ENCODE measurements at places on chromosomes 3 and 15.

DNA sequence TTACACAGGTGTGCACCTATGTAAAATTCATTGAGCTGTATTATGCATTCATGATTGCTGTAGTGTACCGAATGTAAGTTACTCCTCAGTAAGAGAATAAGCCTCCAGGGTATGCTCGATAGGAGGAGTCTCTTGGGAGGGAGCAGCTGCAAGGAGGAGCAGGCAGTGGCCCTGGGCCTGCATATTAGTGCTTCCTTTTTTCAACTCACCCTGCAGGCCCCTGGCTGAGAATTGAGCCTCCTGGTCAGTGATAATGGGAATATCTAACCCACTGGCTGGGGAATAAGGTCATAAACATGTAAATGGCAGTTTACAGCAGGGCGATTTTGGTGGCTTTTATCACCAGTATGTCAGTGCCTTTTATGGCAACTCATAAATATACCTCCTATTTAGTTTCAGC lies 21.7 kb upstream of the SFMBT1 start:
- no peak for DNase-seq

- DNase-seq, result no peak
These were observed 14.4 kb downstream of the TYRO3 start for GRCh38 chr15:41573396-41573795.

- DNase-seq, result no peak
These were observed 452.5 kb downstream of the MCTP2 start for GRCh38 chr15:94683902-94684301.

DNA sequence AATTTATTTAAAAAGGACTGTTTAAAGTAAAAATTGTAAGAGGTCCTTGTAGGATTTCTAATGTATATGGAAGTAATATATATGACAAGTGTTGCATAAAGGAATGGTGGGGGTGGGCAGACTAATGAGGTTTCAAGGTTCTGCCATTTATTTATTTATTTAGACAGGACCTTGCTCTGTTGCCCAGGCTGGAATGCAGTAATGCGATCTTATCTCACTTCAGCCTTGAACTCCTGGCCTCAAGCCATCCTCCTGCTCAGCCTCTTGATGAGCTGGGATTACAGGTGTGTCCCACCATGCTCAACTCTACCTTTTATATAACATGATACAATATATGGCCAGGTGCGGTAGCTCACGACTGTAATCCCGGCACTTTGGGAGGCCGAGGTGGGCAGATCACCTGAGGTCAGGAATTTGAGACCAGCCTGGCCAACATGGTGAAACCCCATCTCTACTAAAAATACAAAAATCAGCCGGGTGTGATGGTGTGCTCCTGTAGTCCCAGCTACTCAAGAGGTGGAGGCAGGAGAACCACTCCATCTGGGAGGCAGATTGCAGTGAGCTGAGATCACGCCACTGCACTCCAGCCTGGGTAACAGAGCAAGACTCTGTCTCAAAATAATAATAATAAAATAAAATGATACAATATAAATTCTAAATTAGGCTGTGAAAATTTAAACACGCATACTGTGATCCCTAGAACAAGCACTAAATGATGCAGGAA lies 33.8 kb upstream of the IGF2BP2 start:
- DNase-seq, result no peak

DNA sequence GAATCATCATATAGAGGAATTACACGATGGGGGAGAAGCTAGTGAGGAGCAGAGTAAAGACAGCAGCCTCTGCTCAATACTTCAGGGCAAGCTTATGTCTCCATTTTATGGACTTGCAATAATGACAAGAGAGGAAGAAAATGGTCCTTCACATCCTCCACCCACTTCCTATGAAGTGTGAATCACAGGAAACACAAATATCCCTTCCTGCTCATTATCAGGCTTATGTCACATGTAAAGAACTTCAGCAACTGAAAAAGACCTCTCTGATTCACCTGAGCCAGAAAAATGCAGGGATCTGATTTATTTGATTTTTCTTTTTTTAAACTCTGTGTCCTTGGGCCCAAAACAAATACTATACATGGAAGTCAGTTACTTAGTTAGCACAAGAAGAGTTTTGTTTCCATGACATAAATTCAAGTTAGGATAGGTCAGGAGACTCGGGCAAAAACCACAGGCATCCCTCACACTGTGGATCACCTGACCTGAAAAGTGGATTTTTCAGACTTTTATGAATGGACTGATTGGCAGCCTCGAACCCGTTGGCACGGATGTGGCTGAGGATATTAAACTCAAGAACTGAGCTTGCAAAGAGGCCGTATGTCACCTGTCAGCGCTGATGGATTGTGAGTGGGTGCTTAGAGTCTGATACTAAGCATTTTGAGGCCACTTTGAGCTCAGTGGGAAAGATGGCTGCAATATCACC lies 620.8 kb upstream of the MDFIC2 start:
- DNase-seq, result peak; percentile 16

GRCh38 chr15:77027111-77027696 lies 32.3 kb downstream of the PSTPIP1 start:
- DNase-seq, result no peak

DNA sequence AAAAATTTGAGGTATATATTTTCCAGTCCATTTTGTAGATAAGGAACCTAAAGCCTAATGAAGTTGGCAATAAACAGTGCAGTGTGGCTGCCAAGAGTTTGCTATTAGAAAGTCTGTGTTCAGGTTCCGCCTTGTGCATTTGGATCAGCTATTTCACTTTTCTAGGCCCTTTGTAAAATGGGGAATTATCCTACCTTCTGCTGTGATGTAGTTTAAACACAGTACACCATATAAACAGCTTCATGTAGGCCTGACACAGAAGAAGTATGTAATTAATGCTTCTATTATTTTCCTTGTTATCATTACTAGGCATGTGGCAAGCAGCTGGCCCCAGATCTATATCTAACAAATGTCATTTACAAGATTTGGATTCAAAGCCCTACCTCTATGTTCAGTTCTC lies 456.3 kb downstream of the GABRG3 start:
- no peak for DNase-seq

- no peak for DNase-seq
These were observed 19.6 kb downstream of the OXNAD1 start for GRCh38 chr3:16284633-16285032.

DNA sequence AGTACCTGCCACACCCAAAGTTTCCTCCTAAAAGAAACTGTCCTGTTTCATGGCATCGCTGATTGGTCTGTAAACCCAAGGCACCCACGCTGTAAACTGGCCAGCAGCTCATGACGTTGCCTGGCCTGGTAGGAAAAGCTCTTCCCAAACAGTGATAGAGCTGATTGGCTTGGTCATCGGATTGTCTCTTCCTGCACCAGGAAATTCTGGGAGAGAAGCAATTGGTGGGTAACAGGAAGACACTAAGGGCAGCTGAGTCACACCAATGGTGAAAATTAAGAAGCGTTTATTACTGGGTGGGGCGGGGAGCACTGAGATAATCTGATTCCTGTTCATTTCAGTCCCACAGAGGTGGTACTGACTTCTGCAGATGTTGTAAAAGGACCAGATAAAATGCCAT lies 31.0 kb downstream of the KLHL6 start:
- DNase-seq, result no peak

GRCh38 chr15:83970295-83970890 lies 265.2 kb upstream of the GOLGA6L4 start:
- DNase-seq, result no peak

- DNase-seq, result no peak
These were observed 14.3 kb downstream of the TOMM70 start for GRCh38 chr3:100386437-100387074.

- no peak for DNase-seq
These were observed 67.5 kb downstream of the DENND4A start for GRCh38 chr15:65724464-65725215.

GRCh38 chr3:142022381-142022780 lies 127.0 kb downstream of the TFDP2 start:
- DNase-seq, result peak; percentile 32

DNA sequence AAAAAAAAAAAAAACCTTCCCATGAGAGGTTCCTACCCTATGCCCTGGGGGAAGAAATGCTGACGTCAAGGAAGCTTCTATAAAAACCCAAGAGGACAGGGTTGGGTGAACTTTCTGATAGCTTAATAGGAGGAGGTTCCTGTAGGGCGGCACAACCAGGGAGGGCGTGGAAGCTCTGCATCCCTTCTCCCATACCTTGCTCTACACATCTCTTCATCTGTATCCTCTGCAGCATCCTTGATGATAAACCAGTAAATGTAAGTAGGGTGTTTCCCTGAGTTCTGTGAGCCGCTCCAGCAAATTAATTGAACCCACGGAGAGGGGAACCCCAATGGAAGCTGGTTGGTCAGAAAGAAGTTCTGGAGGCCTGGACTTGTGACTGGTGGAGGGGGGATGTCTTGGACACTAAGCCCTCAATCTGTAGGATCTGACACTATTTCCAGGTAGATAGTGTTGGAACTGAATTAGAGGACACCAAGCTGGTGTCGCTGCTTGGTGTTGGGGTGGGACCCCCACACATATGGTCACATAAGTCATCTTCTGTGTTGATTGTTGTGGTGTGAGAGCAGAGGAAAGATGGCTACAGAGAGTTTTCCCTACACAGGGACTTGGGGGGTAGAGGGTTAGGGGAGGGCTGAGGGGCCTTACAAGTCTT lies 91.5 kb downstream of the ST6GAL1 start:
- DNase-seq, result no peak

- DNase-seq, result no peak
These were observed 82.6 kb upstream of the ARHGEF3 start for GRCh38 chr3:56884387-56884786.

DNA sequence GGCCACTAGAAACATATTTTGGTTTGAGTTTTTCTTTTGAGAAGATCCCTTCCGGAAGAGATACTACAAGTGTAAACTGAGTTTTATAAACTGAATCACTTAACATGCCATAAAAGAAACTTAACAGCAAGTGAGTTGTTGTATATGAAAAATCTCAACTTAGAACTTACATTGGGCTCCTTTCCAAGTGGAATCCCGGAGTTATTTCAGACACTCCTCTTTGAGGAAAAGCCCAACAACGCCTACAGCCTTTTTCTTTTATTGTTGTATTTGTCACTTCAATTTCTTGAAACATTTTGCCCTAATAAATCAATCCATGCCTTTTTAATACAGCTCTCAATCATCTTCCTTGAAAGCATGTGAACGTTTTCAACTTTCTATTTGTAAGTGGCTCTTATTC lies 137.3 kb downstream of the FEZF2 start:
- DNase-seq, result no peak

- DNase-seq, result peak; percentile 95
These were observed 22.7 kb downstream of the MGLL start for GRCh38 chr3:127799476-127800222.

DNA sequence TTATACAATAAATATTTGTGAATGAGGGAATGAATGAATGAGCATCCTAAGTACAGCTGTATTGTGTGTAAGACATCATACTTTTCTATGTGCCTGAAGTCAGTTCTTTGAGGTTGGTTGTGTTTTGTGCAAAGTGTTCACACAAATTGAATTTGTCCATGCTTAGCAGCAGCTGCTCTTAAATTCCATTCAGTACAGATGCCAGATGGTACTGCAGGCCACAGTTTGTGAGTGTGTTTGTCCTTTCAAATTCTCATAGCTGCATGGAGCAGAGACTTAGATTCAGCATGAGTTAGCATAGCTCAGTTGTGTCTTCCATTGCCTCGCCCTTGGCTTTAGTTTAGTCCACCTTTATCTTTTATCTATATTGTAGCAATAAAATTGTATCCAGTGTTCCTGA lies 3.8 kb upstream of the ZNF385D start:
- no peak for DNase-seq

GRCh38 chr3:55333923-55334322 lies 153.2 kb downstream of the WNT5A start:
- peak; percentile 82 for DNase-seq

- DNase-seq, result no peak
These were observed 77.4 kb upstream of the KLHL25 start for GRCh38 chr15:85872125-85872524.

- no peak for DNase-seq
These were observed 30.5 kb downstream of the MINDY4B start for GRCh38 chr3:150874666-150875219.

GRCh38 chr3:195403841-195404408 lies 38.9 kb downstream of the ACAP2 start:
- DNase-seq, result peak; percentile 11

- DNase-seq, result no peak
These were observed 61.2 kb downstream of the VPS8 start for GRCh38 chr3:184873141-184873540.

- DNase-seq, result no peak
These were observed 46.3 kb downstream of the FMN1 start for GRCh38 chr15:33148129-33148751.

GRCh38 chr3:117011687-117012250 lies 302.2 kb downstream of the TUSC7 start:
- peak; percentile 46 for DNase-seq

All from fibroblast of skin of right quadriceps (primary cell).